ENCODE measurements at places on chromosomes 1 and 21.

GRCh38 chr1:185741551-185741950 lies 7.4 kb downstream of the HMCN1 start:
- no peak for DNase-seq

GRCh38 chr1:201728731-201729130 lies 100.2 kb upstream of the IPO9 start:
- no peak for DNase-seq

DNA sequence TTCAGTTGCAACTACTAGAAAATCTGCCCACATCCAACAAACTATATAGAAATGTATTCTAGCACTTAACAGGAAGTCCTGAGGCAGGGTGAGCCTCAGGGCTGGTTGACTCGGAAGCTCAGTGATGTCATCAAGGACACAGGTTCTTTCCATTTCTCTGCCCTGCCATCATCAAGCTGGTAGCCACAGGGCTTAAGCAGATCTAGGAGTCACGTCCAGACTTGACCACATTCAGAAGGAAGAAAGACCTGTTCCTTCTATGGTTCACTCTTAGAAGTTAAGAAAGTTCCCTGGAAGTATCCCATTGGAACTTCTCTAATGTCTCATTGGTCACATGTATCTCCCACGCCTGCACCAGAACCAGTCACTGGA lies 438.1 kb downstream of the PRDM2 start:
- no peak for DNase-seq

GRCh38 chr1:54777431-54777830 lies 13.1 kb upstream of the PARS2 start:
- no peak for DNase-seq

DNA sequence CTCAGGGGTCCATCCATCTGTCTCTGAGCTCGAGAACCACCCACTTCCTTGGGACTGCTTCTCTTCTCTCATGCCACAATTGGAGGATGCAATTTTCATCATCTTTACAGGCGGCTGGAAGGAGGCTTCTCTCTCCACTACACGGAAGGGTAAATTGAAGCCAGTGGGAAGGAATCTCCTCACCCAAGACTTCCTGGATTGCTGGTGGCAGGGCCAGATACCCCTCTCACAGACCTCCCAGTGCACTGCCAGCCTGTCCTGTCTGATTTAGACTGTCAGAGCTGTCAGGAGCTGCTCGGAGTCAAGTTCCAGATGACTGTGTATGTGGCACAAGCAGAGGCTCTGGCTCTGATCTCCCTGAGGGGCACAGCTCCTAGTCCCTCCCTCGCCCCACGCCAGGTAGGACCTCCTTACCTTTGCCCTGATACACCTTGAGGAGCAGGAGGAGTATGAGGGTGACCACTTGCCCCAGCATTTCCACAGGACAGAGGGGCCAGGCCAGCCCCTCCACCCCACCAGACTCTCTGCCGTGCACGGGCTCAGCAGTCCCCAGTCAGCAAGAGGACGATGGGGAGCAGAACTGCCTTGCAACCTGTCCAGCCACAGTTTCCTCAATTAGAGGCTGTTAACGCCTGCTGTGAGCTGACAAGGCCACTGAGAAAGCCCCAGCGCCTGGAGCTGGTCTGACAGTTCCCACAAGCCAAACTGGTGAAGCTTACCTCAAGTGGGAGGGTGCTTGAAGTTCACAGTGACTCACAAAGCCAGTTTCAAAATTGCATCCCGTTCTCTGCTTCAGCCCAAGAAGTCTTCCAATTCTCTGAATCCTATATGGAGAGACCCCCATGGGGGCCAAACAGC lies at the start of gene CD244:
CD244 (minus strand) TSS at position 685 of the 858 bp plus-strand sequence; CDS start at position 475, 210 bp downstream.
- DNase-seq, result no peak

- DNase-seq, result no peak
Measured at GRCh38 chr1:245353411-245353810, 198.6 kb downstream of the KIF26B start.

DNA sequence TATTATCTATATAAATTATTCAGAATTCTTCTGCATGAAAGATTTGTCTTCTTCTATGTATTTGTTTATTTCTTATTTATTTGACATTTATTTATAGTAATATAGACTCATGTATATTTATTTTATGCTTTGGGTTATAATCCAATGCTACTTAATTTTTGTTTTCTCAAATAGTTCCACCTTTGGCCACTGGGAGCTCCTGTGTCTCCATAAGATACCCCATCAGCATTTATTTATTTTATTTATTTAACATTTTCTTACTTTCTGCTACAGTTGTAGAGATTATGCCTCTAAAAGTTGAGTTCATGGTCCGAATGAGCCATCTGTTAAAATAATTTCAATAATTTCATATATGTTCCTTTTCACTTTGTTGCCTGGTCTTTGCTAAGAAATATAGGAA lies 289.4 kb downstream of the ADGRL2 start:
- no peak for DNase-seq

DNA sequence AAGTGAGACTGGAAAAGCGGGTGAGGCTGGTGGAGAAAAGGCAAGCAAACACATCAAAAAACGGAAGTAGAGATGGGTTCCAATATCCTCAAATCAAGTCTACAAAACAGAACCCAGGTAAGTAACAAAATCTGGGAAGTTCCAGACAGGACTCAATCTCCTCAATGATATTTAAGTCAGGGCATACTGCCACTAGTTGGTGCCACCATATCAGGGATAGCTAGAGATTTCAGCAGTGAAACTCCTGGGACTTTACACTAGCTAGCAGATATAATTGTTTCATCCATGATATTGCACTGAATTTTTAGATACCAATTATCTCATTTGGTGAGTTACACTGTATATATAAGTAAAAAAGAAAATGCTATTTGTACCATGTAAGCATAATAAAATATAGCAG lies 52.0 kb downstream of the EYA3 start:
- DNase-seq, result no peak

DNA sequence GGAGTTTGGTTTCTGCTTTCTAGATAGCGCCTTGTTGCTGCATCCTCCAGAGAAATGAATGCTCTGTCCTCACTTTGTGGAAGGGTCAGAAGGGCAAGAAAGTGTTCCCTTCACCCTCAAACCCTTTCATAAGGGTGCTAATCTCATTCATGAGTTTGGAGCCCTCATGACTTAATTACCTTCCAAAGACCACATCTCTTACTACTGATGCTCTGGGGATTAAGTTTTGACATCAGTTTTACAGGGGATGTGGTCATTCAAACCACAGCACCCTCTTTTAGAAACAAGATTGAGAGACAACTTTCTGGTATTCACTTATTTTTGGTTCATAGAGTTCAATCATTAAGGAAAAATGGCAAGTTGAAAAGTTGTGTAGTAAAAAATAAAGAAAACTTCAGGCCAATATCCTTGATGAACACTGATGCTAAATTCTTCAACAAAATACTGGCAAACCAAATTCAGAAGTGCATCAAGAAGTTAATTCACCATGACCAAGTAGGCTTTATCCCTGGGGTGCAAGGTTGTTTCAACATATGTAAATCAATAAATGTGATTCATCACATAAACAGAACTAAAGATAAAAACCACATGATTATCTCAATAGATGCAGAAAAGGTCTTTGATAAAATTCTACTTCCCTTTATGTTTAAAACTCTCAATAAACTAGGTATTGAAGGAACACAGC lies 442.1 kb downstream of the PTBP2 start:
- DNase-seq, result no peak

- no peak for DNase-seq
Measured at GRCh38 chr1:161359291-161359690, 8.4 kb downstream of the CFAP126 start.

- DNase-seq, result no peak
Measured at GRCh38 chr1:35726450-35727433, 8.1 kb upstream of the C1orf216 start.

GRCh38 chr1:45584351-45585109 lies 689 bp downstream of the NASP start:
- DNase-seq, result no peak

- no peak for DNase-seq
Measured at GRCh38 chr21:15076730-15077129, 11.9 kb upstream of the NRIP1 start.

GRCh38 chr1:30411206-30411605 lies 312.2 kb downstream of the MATN1 start:
- DNase-seq, result no peak

GRCh38 chr21:29025328-29025713 lies 853 bp downstream of the USP16 start:
- DNase-seq, result no peak

- DNase-seq, result no peak
Measured at GRCh38 chr1:10816743-10817369, 20.4 kb upstream of the CASZ1 start.

GRCh38 chr1:238753252-238753651 lies 633.1 kb upstream of the CHRM3 start:
- DNase-seq, result no peak

DNA sequence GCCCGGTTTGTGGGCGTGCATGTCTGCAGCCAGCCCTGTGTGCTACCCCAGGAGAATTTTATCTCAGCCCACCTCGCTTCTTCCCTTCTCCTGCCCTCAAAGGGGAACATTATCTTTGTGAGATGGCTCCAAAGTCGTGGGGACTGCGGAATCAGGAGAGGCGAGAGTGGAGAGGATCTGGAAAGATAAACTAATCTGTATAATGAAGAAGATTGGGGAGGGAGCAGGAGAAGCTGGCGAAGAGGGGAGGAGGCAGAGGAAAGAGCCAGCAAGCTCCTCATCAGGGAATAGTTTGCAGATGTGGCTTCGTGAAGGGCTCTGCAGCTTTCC lies 310.3 kb downstream of the MATN1 start:
- no peak for DNase-seq

DNA sequence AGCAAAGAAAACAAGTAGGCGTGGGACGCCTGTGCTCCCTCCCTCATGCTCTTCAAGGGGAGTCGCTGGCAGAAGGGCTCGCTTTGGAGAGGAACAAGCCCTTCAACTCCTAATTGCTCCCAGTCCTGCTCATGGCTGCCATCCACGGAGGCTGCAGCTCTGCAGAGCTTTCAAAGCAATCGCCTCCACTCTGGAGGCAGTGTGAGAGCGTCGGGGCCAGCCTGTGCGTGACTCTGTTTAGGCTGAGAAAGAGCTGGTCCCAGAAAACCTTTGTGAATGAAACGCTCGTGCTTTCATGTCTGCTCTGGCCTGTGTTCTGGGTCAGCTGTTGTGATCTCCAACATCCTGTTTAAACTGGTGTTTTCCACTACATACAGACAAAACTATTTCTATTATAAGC lies 23.9 kb upstream of the RUNX1 start:
- DNase-seq, result peak; percentile 79

DNA sequence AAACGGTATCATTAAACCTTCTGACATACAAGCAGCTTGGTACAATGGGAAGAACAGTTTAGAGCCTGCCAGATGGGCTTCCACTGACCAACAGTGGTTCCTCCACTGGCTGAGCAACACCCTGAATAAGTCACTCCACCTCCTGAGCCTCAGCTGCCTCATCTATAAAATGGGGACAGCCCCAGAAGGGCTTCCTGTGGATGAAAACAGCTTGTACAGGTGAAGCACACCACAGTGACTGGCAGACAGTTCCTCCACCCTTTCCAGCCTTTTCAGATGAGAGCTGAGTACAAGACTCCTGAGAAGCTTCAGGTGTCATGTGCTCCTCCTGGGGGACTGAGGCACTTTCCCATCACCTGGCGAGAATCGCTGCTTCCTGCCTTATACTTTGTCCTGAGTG lies 2.1 kb downstream of the CAPZB start:
- no peak for DNase-seq

DNA sequence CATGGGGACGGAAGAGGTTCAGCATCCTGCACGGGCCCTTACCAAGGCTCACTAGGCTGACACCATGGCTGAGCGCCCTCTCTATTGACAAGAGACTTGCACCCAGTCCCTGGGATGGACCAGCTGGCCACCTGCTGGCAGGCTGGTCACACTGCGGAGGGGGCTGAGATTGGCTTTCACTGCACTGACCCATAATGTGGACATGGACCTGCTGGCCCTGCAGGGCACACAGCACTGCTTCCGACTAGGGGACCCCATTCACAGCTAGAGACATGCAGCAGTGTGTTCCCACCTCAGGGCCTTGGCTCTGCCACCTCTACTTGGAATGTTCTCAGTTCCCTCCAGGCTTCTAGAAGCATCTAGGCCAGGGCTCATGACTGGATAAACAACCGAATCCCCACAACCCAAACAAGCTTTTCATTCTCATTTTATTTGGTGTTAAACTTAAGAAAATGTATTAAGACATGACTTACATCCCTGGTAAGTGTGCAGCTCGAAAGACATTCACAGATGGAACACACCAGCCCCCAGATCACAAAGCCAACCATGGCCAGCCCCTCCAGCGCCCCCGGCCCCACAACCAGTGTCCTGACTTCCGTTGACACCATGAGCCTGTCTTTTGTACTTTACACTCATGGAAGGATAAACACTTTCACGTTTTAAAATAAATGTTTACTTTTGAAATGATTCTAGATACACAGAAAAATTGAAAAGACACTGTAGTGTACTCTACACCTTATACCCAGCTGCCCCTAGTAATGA lies 9.3 kb upstream of the SRARP start:
- no peak for DNase-seq

DNA sequence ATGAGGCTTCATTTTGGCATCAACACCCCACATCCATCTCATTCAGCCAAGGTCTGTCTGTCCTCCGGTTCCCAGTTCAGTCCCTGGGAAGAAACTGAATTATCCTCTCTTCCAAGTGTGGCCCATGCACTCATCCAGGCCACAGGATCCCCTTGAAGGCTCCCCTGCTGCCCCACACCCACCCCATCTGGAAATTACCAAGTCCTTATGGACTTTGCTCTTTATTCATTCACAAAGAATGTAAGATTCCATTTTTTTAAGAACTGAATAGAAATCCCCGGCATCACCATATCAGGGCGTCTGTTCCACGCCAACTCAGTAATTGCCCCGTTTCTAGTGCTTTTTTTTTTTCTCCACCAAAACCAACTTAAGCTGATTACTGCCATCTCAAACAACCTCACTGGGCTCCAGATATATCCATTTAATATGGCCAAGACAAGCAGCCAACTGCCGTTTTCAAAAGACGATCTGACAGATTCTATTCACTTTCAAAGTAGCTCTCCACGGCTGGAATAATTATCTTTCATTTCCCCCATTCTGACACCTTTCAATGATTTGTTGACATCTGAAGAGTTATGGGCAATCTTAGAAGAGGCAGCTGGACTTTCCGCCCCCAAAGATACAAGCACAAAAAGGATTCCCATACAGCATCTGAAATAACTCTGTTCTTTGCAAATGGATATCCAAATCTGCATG lies 55.9 kb downstream of the OLIG1 start:
- no peak for DNase-seq

DNA sequence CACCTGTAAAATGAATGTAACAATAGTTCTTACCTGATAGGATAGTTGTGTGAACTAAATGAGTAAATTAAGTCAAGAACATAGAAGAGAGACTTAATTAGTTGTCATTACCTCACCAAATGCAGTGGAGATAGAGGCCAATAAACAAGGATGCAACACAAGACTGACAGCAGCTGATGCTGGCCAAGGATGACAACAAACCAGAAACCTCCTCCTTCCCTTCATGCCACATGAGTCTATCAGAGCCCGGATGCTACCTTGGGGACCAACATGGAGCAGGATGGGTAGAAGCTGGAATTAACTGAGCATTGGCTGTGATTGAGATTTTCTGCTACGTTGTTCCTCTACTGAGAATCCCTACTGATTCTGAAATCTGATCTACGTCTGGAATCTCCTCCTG lies 30.3 kb upstream of the USP1 start:
- no peak for DNase-seq
